Stomach (tissue), 19 donors: ENCODE measurements at places on chromosomes 5 and 9. TPM values are rescaled to one million over a fixed set of nuclear protein-coding genes. Genes with fewer than 3 reads are reported as not detected.
A peak's percentile ranks its signal among the peaks of the same experiment; 100 is the strongest.

LVRN gene
- not detected for total RNA-seq

GRCh38 chr9:72615931-72616330 lies 94.5 kb downstream of the TMC1 start:
- DNase-seq: no peak
- no peaks in the 10 kb centered on the region for H3K27me3 ChIP-seq
- H3K4me1 ChIP-seq: no peaks in the 10 kb centered on the region
- no peak overlapping the region for H3K27ac ChIP-seq

GRCh38 chr5:112960863-112961504 lies 15.6 kb upstream of the DCP2 start:
- no peaks in the 10 kb centered on the region for H3K36me3 ChIP-seq
- H3K4me3 ChIP-seq: no peak overlapping the region
- H3K4me1 ChIP-seq: peaks cover 24% of the 10 kb centered on the region

DNA sequence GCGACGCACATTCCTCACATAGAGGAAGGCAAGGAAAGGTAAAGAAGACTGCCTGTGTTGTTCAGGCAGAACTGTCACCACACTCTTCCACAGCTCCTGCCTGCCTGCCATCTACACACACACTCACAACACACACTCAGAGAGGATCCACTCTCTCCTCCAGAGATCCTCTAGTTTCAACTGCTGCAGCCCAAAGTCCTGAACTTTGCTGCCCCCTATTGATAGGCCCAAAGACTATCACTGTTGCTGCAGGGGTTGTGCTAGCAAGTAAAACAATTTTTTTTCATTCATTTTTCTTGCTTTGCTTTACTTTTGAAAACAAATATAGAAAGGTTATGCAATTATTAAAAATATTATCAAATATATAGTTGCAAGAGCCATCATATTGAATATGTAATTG lies 5.9 kb upstream of the CFAP90 start:
- H3K27me3 ChIP-seq: no peaks in the 10 kb centered on the region
- H3K36me3 ChIP-seq: peaks cover 45% of the 10 kb centered on the region
- no peaks in the 10 kb centered on the region for H3K4me1 ChIP-seq
- H3K4me3 ChIP-seq: no peak overlapping the region
- DNase-seq: peak; percentile 61

DNA sequence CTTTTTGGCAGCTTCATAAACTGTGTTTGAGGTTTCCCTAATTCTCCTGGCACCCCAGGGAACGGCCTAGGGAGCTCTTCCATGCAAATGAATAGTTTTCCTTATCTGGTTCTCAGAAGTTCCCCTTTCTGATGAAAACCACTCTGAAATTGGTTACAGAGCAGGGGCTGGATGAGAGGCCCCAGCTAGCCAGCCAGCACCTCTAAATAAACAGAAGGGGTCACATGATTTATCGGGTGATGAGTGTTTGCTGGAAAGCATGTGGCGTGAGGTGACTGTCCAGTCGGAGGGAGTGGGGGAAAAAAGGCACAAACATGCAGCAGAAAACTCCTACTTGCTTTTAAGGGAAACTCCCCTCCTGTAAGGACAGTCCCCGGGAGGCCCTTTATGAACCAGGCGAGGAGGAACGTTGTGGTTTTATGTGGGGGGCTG lies 261.2 kb upstream of the ANKRD55 start:
- H3K27ac ChIP-seq: no peak overlapping the region
- H3K4me1 ChIP-seq: no peaks in the 10 kb centered on the region
- H3K27me3 ChIP-seq: no peaks in the 10 kb centered on the region
- DNase-seq: no peak
- no peak overlapping the region for H3K4me3 ChIP-seq

- no peak overlapping the region for H3K4me3 ChIP-seq
- DNase-seq: peak; percentile 24
- H3K27me3 ChIP-seq: no peaks in the 10 kb centered on the region
- H3K27ac ChIP-seq: no peak overlapping the region
- peaks cover 8% of the 10 kb centered on the region for H3K36me3 ChIP-seq
- peaks cover 17% of the 10 kb centered on the region for H3K4me1 ChIP-seq
Measured at GRCh38 chr5:138955013-138955660, 80.0 kb upstream of the LRRTM2 start.

GRCh38 chr9:114559830-114560513 lies 27.6 kb upstream of the ATP6V1G1 start:
- H3K27ac ChIP-seq: no peak overlapping the region
- no peaks in the 10 kb centered on the region for H3K27me3 ChIP-seq
- H3K4me3 ChIP-seq: no peak overlapping the region

DNA sequence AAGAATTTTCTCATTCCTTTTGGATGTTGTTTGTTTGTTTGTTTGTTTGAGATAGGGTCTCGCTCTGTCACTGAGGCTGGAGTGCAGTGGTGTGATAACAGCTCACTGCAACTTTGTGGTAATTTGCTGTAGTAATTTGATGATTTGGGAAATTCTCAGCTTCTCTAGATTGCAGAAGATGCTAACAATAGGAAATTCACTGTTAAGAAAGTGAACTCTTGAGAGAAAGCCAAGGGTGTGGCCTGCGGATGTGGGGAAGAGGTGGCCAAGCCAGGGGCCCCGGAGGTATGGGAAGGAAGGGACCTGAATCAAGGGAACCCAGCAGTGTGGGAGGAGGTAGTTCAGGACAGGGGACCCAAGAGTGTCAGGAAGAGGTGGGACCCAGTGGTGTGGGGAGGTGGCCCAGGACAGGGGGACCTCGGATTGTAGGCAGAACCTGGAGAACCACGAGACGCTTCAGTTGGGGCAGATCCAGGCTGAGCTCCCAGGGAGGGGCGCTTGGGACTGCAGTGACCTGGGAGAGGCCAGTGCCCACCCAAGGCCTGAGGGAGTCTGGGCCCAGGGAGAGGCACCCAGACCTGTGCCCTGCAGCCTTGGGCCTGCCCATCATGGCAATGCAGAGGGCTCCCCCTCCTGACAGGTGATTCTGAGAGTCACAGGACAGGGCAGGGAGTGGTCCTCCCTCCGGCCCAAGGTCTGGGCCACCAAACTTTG lies 5.6 kb upstream of the LCN2 start:
- no peak overlapping the region for H3K27ac ChIP-seq
- peaks cover 29% of the 10 kb centered on the region for H3K4me1 ChIP-seq
- H3K4me3 ChIP-seq: no peak overlapping the region
- H3K36me3 ChIP-seq: no peaks in the 10 kb centered on the region

DNA sequence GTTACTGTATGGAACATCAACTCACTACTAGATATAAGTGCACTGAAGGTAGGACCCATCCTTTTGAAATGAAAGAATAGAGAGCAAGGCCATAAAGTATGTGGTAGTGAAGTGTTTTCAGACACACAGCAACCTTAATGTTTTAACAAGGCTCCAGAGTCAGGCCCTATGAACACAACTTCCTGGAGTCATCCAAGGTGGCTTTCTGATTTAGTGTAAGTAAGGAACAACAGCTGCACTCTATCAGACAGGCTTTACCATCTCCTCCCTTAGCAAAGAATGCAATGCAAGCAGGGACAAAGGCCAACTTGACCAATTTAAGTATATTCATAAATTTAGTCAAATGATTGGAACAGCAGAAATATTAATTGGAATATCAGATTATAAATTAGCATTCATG lies 90.1 kb downstream of the MPDZ start:
- no peaks in the 10 kb centered on the region for H3K27me3 ChIP-seq
- DNase-seq: peak; percentile 21
- H3K27ac ChIP-seq: no peak overlapping the region
- H3K4me1 ChIP-seq: no peaks in the 10 kb centered on the region

RNF183 gene
- total RNA-seq: 1.8 TPM

DNA sequence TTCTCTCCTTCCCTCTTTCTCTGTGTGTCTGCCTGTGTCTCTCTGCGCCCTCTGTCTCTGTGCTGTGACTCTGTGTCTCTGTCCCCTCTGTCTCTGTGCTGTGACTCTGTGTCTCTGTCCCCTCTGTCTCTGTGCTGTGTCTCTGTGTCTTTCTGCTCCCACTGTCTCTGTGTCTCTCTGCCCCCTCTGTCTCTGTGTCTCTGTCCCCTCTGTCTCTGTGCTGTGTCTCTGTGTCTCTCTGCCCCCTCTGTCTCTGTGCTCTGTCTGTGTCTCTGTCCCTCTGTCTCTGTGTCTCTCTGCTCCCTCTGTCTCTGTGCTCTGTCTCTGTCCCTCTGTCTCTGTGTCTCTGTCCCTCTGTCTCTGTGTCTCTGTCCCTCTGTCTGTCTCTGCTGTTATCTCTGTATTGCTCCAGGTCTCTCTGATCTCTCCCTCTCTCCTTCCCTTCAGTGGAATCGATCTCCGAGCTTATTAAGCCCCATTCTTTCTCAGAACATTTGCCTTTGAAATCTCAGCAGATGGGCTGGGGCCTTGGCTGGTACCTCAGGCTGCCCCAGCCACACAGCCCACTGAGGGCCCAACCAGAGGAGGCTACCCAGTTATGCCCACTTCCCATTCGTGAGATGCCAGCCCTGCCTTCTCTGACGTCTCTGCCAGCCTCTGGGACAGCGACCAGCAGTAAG lies 33.4 kb upstream of the FIBCD1 start:
- no peaks in the 10 kb centered on the region for H3K27me3 ChIP-seq
- H3K4me1 ChIP-seq: no peaks in the 10 kb centered on the region
- H3K27ac ChIP-seq: no peak overlapping the region
- no peak for DNase-seq
- no peaks in the 10 kb centered on the region for H3K36me3 ChIP-seq

GRCh38 chr5:96783326-96783725 lies 24.4 kb downstream of the ERAP1 start:
- no peak for DNase-seq
- H3K4me1 ChIP-seq: no peaks in the 10 kb centered on the region
- no peaks in the 10 kb centered on the region for H3K27me3 ChIP-seq

GRCh38 chr9:101126556-101126955 lies 98.0 kb downstream of the PLPPR1 start:
- H3K27me3 ChIP-seq: no peaks in the 10 kb centered on the region
- no peak for DNase-seq
- no peaks in the 10 kb centered on the region for H3K36me3 ChIP-seq
- no peak overlapping the region for H3K27ac ChIP-seq
- H3K4me3 ChIP-seq: no peak overlapping the region

GRCh38 chr9:107875571-107875980 lies 386.0 kb upstream of the KLF4 start:
- no peak overlapping the region for H3K27ac ChIP-seq
- no peaks in the 10 kb centered on the region for H3K36me3 ChIP-seq
- no peak for DNase-seq
- no peaks in the 10 kb centered on the region for H3K4me1 ChIP-seq

DNA sequence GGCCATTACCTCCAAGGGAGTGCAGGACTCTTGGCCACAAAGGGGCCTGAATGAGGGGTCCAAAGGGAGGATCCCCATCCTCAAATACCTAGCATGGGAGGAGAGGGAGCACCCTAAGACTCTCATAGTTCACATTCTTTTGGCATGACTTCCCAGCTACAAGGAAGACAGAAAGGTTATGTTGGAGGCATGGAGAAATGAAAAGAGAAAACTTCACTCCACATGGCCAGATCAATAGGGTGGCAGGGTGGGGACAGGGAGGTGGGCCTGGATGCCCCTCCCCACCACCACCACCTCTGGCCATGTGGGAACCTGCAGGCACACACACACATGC lies 97.6 kb downstream of the PAX5 start:
- no peaks in the 10 kb centered on the region for H3K4me1 ChIP-seq
- no peaks in the 10 kb centered on the region for H3K27me3 ChIP-seq
- no peak overlapping the region for H3K4me3 ChIP-seq
- DNase-seq: no peak
- no peaks in the 10 kb centered on the region for H3K36me3 ChIP-seq
- no peak overlapping the region for H3K27ac ChIP-seq
